Epithelial cell of esophagus (primary cell): ENCODE measurements at places on chromosomes 5 and 9.

GRCh38 chr9:32554107-32554506 is 1.7 kb upstream of the TOPORS start:
- DNase-seq = no peak

DNA sequence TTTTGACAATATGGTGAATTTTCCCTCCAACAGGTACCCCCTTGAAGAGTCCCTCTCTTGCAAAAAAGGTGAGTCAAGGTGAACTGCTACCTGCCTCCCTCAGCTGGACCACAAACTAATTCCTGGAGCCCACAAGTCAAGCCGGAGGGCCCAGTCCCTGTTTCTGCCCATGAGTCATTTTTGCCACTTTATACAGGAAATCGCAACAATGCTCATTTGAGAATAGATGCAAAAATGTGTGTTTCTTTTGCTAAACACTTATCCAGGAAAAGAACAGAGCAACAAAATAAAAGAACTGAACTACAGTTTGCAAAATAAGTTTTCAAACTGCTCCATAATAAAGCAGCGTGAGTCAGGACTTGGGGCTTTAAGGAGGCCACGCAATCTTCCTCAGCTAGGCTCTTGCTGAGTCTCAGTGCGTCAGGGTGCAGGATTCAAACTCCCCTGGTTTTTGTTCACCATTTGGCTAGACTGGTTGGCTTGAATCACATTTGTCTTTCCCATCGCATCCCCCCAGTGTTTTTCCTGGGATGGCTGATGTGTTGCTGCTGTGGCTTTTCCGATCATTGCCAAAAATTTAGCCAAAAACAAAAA is 102.7 kb downstream of the GOLPH3 start:
- DNase-seq = peak; percentile 57

GRCh38 chr5:66010476-66010875 is 84.1 kb downstream of the ERBIN start:
- peak; percentile 49 for DNase-seq

DNA sequence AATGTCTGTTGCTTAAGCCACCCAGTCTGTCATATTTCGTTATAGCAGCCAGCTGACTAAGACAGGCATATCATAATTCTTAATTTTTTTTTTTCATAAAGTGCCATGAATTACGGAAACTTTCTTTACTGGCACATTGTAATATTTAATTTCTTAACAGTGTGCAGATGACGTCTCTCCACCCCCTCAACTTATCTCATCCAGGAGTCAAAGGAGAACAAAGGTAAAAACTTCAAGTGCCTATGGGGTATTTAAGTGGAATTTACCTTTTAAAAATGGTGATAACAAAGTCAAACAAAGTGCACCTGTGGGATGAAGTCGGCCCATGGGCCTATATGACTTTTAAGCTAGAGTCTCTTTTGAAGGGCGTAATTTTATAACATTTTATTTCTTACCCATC is 539.4 kb downstream of the CDH9 start:
- no peak for DNase-seq

GRCh38 chr9:89212171-89212570 is 33.6 kb upstream of the SHC3 start:
- no peak for DNase-seq

DNA sequence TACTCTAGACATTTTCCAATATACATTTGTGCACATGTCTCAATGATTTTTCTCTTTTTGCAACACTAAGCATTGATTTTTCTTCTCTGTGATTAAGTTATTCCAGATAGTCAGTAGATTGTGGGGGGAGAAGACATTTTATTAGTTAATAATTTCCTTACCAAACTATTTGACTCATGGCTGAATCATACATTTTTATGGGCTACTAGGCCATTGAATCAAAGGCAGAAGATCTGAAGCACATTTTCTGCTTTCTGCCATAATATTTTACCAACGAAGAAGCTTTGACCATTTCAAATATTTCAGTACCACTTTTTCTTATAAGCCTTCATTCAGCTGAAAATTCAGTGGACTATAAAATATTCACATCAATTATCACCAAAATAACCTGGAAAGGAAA is 175.6 kb downstream of the IRX2 start:
- no peak for DNase-seq

- peak; percentile 55 for DNase-seq
These were observed at the start of gene AK1 for GRCh38 chr9:127877566-127877998. AK1 (minus strand) TSS chr9:127877675; CDS start chr9:127874617, 3,058 bp downstream.

- no peak for DNase-seq
These were observed 71.2 kb downstream of the NIPSNAP3B start for GRCh38 chr9:104835161-104835560.
